Astrocyte (in vitro differentiated cells and primary cell): ENCODE measurements at places on chromosomes 3 and 15.

DNA sequence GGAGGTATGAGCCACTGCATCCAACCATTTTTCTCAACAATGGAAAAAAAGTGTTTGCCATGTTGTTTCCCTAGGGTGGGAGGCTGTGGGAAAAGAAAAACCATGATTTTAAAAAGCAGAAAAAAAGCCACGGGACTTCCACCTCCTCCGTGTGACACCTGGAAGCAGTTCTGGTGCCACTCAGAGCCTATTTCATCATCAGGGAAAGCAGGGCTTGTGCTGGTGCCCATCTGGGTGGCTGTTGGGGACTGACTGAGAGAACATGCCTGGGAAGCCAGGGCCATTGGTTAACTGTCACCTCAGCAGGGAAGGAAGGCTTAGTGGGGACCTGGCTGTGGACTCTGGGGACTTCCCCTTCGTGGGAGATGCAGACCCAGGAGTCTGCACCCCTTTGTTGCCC, 7.3 kb downstream of the RNU5B-1 start:
- DNase-seq, result no peak

DNA sequence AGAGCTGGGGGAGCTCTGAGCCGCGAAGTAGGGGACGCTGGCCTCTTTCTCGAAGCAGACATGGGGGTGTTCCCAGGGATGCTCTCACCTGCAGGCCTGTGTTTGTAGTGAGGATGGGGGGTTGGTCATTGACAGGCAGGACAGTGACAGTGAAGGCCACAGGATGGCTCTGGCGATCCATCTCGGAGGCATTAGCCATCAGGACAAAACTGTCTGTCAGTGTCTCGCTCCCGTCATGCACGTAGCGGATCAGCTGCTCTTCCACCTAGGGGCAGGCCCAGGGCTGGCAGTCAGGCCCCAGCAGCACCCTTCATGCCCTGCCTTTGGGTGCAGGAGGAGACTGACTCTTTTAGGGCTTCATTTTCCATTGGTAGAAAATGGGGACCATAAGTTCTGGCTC, 28.0 kb downstream of the CSPG4 start:
- no peak for DNase-seq

GRCh38 chr15:44554934-44555723, 18.2 kb downstream of the EIF3J start:
- DNase-seq, result no peak

DNA sequence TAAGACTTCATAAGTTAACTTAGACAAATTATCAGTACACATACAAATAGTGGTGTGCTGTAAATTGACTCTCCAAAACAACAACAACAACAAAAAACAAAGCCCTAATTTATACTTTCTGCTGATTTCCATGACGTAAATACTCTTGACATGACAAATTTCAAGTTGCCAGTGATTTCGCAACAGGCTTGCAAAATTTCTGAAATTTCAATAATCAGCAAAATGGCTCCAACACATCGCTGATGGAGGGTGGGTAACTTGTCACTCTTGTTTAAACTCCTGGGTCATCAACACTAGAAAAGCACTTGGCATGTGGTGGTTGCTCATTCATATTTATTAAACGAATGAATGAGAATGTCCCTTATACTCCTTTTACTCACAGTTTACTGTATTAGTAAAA, 205.2 kb upstream of the SATB1 start:
- no peak for DNase-seq

DNA sequence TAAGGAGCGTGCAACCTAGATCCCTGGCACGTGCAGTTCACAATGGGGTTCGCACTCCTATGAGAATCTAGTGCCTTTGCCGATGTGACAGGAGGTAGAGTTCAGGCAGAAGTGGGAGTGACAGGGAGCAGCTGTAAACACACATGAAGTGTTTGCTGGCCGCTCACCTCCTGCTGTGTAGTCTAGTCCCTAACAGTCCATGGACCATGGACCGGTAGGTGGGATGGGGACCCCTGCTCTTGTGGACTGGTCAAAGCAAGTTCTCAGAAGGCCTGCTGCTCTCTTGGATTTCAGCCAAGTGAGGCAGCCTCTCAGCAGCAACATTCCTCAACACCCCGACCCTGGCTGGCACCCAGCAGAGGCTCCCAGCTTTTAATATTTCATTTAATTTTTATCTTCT, 58.2 kb upstream of the SNRPA1 start:
- DNase-seq, result no peak

GRCh38 chr3:61865466-61866152, 304.2 kb downstream of the PTPRG start:
- DNase-seq, result no peak

GRCh38 chr3:133238015-133238414, 161.8 kb upstream of the BFSP2 start:
- peak; percentile 59 for DNase-seq
